ENCODE measurements at places on chromosomes 7 and 10.

- DNase-seq, result no peak
Measured at GRCh38 chr7:157434701-157435100, 97.9 kb downstream of the DNAJB6 start.

GRCh38 chr10:132836832-132837540 is 51.0 kb upstream of the NKX6-2 start:
- peak; percentile 71 for DNase-seq

DNA sequence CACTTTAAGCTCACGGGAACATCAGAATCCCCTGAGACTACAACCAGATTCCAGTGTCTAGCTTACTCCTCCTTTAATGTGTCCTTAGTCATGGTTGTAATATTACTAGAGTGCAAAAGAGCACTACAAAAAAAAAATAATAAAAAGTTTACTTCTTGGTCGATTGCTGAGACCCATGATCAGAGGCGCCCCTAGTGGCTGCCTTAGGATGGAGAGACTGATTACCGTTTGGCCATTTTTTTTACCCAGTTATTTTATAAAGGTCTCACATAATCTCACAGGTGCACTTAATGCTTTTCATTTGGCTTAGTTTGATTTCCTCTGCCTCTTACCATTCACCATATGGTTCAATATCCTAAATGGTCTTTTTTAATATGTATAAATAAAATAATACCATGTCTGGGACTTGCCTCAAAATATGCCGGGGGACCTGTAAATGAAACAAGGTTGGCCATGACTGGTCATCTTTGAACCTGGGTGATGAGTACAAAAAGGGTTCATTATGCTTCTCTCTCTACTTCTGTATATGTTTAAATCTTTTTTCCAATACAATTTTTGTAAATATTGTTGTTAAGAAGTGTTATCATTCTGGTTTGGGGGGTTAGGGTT is 331.5 kb upstream of the NFE2L3 start:
- DNase-seq, result no peak

GRCh38 chr7:134473861-134474291 is 15.0 kb upstream of the AKR1B1 start:
- no peak for DNase-seq

DNA sequence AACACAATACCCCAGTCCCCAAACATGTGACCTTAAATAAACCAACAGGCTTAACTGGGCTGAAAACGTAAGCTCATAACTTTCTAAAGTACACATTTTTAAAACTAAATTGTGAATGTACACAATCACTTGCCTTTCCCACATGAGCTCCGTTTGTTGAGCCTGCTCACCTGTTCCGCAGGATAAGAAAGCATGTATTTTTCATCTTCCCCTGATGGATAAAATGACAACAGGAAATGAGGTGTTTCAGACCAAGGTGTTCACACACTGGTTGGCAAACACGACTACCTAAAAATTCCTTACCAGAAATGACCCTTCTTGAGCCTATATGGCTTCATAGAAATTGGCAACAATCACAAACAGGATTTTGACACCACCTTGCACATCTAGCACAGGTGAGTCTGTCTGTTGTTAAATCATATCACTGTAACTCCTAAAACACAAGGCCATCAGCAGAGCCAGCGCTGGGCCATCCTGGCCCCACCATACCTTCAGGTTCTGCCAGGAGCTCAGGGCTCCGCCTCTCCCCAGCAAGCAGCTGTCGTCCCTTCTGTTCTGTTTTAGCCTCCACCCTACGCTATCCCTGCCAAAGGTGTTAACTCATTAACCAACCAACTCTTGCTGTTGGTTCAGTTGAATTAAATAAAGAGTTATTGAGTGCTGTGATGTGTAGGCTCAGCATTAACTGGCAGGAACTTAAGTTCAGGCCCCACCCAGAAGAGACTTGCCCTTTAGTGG is 73.6 kb upstream of the RNF32 start:
- no peak for DNase-seq

GRCh38 chr7:2098056-2098455 is 134.7 kb downstream of the MAD1L1 start:
- DNase-seq, result no peak

- no peak for DNase-seq
Measured at GRCh38 chr10:28566458-28567015, 33.6 kb downstream of the WAC start.

DNA sequence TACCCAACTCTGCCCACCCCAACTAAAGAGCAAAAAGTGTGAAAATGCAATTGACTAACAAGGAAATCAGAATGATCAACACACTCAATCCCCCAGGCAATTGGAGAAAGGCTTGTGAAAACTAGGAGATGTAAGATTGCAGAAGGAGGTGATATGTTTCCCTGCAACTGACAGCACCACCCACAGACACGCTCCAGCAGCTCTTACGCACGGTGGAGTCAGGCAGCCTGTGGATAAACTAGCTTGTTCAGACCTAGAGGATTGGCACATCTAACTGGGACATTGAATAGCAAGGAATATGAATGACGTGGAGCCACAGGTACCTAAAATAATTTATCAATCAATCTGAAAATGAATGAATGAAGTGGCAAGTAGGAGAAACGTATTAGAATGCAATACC is 125.7 kb upstream of the MYO3A start:
- DNase-seq, result no peak

DNA sequence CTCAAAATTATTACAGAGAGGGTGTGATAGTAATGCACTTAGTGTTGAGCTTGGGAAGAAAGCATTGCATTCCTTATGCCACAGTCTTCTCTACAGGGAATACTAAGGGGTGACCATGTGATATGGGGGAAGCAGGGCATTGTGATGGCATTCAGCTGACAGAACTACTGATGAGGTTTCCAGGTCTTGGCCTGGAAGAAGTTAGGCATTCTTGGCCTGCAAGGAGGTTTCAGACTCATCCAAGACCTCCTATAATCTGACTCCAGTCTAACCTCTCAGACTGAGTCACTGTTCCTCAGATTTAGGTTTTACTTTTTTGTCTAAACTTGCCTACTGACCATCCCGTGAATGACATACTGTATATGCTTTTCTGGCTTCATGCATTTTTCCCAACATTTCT is 7.9 kb downstream of the STMP1 start:
- DNase-seq, result no peak

- DNase-seq, result no peak
Measured at GRCh38 chr7:158165711-158166110, 421.9 kb downstream of the PTPRN2 start.

DNA sequence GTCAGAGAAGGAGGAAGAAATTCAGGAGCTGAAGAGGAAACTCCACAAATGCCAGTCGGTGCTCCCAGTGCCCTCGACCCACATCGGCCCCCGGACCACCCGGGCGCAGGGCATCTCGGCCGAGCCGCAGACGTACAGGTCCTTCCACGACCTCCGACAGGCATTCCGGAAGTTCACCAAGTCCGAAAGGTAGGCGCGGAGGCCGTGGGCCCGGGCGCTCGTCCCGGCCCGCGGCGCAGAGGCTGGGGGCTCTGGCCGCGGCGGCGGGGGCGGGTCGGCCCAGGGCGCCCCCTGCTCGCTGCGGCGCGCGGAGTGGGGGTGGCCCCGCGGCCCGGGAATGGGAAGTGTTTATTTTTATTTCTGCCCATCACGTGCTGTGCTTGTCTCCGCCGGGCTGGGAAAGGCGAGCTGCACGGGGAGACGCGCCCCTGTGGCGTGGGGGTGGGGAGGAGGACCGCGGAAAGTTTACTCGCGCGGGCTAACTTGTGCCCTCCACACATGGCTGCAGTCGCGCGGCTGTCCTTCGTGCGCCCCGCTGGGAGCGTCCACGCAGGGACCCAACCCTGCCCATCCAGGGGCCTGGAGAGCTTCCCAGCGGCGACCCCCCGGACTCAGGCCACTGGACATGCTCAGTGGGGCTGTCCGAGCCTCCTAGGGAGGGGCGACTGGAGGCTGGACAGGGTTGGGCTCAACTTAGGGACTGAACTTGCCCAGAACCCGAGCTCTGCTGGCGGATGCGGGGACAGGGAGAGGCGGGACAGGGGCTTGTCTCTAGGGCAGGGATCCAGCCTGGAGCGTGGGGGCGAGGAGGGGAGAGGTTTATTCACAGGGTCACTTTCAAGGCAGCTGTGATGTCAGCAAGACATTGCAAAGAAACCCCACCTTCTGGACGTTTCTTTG is 82.6 kb upstream of the PRKG1 start:
- DNase-seq, result peak; percentile 70

DNA sequence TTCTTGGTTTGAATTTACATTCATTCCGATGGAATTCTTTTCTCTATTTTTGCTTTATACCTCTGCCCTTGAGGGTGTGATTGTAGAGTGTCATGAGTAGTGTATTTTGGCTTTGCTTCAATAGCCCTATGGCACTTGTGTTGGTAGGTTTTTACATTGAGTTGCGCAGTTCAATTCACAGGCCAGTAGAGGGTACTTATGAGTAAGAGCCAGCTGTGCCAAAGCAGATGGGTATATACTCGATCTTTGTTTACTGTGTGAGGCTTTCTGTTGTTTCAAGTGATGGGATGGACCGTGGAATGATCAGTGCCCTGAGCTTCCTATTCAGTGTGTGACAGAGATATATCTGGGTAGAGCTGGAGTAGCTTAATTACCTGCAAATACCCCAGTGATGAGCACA is 4.3 kb upstream of the AKR1C3 start:
- DNase-seq, result no peak

DNA sequence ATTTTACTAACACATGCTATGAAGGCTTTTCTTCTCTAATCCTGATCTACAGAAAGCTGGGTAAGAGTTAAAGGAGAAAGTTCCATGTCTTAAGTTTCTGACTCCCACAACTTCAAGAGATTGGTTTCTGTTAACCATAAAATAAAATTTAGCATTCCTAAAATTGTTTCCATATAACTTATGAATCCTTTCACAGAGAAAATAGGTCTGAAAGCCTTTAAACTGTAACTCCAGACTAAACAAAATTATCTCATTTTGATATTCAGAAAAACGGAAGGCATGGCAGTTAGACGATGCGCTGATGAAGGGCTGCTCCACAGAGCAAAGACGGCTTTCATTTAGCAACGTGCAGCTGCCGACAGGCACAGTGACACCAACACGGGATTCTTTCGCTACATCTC is 133.3 kb downstream of the SLC25A13 start:
- no peak for DNase-seq

DNA sequence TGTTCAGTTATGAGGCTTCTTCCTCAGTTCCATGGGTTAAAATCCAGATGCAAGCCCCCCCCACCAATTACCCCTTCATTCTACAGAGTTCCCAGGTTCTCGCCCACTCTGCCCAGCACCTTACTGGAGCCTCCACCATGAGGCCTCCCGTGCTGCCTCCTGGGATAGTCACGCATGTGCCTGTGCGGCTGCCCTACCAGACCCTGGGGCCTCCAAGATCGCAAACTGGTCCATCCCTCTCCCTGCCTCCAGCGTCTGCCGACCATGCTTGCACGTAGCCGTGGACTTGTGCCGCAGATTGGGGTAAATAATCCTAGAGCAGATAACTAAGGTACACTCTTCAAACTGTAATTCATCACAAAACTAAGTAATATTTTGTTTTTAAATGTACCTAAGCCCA is 611.2 kb downstream of the PTPRN2 start:
- no peak for DNase-seq

DNA sequence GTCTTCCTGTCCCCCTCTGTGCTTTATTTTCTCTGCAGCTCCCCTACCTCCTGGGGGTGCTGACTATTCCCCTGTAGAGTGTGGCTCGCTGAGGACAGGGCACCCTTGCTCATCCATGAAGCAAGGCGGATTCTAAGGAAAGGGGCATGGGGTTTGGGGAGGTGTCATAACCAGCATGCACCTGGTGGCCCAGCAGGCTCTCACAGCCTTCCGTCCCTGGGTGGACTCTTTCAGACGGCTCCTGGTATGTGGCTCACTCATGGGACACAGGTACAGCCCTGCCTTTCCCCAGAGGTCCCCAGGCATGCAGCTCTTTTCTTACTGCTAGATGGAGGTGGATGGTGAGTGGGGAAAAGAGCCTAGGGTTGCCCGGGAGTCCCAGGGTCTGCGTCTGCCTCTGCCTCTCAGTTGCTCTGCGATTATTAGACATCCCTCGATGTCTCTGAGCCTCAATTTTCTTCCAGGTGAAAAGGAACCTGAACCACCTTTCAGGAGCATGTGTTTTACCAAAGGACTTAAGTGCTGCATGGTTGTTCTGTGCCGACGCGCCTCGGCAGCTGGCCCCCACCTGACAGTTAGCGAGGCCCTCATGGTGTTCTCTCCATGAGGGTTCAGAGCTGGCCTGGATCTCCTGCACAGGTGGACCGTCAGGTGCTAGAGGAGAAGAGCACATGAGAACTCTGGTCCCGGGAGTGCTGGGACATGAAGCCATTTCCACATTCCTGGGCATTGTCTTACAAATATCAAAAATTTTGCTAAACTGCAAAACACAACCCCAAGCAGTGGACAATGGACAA is 172.5 kb upstream of the SHH start:
- DNase-seq, result peak; percentile 30

DNA sequence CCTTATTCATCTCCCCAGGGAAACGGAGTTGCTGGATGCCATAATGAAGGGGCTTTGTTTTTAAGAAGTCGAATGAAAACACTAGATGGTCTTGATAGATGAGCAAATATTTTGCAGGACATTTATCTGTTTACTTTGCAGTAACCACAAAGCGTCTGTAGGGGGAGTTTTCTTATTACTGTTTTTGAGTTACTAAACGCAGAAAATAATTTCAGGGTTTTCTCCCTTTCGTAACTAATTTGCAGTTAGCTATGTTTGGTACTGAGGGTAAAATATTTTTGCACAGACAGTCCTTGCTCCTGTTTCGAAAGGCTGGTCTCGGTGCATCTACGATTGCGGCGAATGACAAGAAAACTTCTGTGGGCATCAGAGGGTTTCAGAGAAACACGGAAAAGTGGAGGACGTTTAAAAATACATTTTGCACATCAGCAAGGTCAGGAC is 505.6 kb upstream of the MKI67 start:
- DNase-seq, result no peak

DNA sequence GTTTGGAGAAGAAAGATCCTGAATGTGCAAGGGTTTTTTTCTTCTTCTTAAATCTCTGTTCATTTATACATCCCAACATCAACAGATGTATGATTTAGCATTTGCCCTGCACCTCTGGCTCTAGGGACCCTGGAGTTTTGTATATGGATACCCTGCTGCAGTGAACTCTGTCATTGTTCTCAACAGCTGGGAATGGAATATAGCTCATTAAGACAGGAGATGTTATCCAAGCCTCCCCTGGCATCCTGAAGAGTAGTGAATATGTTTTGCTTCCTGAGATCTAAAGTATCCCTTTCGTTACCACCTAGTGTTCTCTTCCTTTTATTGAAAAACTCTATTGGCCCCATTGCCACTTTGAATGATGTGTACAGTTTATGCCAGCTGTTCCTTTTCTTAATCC is 275.9 kb downstream of the EXOC4 start:
- no peak for DNase-seq

DNA sequence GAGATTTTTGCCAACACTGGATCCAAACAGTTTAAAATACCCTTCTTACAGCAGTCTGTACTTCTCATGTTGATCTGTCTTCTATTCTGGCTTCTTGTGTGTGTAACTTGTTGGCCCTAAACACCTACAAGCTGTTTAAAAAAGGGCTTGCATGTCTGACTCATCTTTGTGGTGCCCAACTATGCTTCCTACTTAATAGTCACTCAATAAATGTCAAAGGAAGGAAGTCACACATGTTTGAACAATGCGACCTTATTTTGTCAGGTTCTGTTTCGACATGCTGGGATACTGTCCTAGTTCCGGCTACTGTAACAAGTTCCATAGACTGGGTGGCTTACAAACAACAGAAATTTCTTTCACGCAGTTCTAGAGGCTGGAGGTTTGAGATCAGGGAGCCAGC is 9.4 kb upstream of the GRK5 start:
- no peak for DNase-seq

- no peak for DNase-seq
Measured at GRCh38 chr7:44211126-44211675, 10.4 kb downstream of the YKT6 start.

GRCh38 chr10:132187430-132188138 is 836 bp downstream of the DPYSL4 start:
- peak; percentile 62 for DNase-seq
